Coronary artery (tissue), 2 donors: ENCODE measurements at places on chromosomes 13 and 19.

DNA sequence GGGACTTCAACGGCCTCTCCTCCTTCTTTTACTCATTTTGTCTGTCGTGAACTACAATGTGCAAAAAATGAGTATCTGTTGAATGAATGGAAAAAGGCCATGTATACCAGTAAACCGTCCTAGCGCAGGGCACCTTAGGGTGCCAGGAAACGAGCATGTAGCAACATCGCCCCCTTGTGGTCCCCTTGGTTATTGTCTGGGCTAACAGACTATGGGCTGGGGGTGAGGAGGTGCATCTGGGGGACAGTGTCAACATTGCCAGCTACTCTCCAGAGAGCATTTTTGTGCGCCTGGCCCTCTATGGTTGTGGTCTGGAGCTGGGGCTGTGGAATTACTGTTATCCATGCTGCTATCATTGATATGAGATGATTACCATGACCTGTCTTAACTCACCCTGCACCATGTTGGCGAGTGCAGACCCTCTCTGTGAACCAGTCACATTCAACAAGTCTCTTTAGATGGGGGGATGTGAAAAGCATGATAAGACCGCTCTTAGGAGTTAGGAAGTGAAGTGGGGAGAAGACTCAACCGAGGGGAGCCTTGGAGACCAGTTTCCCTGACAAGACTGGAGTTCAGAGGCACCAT is 22.8 kb upstream of the SIGLEC11 start:
- DNase-seq = no peak

DNA sequence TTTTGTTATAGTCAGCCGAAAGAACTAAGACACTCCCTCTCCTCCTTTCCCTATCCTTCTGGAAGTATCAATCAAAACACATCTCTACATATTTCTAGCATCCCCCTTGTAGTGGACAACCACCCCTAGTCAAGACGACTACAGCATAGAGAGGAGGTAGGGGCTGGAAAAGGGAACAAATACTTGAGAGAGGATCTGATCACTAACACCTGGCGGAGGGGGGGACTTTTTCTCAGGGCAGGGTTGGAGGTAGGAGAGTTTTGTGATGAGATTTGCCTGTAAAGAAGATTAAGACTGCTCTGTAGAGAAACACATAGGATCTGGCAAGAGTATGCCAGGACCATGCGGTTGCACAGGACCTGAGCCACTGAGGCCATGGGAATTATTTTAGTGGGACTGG is 208.1 kb downstream of the SHISA2 start:
- no peak for DNase-seq

DNA sequence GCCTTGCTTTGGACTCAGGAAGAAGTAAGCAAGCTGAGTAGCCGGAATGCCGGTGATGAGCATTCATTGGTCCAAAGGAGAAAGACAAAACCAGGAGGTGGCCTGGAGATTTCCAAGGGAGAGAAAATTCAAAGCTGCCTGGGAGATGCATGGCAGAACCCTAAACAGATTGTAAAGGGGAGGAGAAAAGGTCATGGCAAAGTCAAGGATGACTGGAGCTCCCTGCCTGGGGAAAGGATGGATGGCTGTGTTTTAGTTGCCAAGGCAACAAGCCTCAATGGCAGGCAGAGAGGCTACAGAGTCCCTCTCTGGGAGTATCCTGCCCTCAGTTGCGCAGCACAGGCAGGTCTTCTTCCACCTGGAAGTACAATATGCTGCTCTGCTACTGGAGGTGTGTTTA is 134.0 kb downstream of the ENOX1 start:
- DNase-seq = no peak

- no peak for DNase-seq
Observed at GRCh38 chr19:35470128-35470527, 20.1 kb downstream of the KRTDAP start.

- DNase-seq = no peak
Observed at GRCh38 chr13:26021516-26021915, 30.3 kb downstream of the SHISA2 start.

DNA sequence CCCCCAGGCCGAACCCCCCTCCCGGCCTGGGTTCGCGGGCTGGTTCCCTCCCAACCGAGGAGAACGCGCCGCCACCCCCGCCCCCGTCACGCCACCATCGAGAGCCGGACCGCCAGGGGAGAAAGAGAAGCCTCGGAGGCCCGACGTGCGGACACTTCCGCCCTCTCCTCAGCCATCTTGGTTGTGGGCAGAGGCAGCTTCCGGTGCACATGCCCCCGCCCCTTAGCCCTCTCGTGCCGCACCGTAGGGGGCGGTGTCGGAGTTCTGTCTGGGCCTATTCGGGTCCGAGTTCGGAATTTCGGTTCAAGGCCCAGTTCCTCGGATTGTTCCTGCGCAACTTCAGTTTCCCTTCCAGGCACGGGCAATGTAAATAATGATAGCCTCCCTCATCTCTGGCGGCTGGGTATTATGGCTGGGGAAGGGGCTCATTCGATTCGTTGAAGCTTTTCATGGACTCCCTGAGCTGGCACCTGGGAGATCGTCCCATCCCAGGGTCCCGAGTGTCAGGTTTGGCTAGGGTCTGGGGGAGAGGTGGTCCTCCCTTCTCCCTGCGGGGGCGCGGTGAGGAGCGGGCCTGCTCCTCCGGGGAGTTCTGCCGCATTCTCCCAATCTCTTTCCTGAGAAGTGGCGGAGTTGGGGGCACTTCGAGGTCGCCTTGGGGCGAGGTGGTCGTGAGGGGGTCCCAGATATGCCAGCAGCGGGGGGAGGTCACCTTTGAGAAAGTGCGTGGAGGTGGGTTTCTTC is at the start of the genes IER2 and STX10:
Gene IER2 (plus strand): TSS at position 225 of the 744 bp plus-strand sequence. CDS start 2,776 bp downstream, outside the sequence.
Gene STX10 (minus strand): TSS at position 189 of the 744 bp plus-strand sequence. CDS start 202 bp downstream, outside the sequence.
- DNase-seq = peak; percentile 99

GRCh38 chr19:51807111-51807701 is 12.2 kb downstream of the FPR3 start:
- DNase-seq = no peak

DNA sequence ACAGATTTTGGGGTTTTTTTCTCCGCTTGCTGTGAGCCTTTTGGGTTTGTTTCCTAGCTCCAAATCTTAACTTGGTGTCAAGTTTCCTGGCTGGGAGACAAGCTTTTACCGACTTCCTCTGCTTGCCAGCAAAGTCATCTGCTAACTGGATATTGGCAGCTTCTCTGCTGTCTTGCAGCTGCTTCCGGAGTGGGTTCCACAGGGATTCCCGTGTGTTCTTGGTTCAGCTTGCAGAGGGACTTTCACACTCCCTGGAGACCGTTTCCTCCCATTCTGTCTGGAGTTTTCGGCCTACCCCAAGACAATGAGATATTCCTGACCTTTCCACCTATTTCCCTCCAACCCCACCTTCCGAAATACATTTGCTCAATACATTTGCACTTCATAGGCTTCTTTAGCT is 2.2 kb upstream of the COLGALT1 start:
- DNase-seq = no peak

GRCh38 chr19:30690935-30691818 is 319.0 kb downstream of the ZNF536 start:
- no peak for DNase-seq

DNA sequence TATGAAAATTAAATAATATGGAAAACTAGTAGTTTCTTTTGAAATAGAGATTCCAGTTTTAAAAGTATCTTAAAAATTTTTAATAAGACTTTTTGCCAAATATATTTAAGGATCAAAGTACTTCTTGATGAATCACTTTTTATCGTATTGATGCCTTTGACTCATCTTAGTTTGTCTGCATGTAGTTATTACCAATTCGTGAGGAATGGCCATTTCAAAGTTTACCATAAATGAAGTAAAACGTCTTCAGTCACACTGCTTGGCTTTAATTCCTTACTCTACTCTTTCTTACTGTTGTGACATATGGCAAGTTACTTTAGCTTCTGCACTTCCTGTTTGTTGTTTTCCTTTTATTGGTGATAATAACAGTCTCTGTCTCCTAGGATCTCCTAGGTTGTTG is 38.3 kb downstream of the NDFIP2 start:
- DNase-seq = no peak

DNA sequence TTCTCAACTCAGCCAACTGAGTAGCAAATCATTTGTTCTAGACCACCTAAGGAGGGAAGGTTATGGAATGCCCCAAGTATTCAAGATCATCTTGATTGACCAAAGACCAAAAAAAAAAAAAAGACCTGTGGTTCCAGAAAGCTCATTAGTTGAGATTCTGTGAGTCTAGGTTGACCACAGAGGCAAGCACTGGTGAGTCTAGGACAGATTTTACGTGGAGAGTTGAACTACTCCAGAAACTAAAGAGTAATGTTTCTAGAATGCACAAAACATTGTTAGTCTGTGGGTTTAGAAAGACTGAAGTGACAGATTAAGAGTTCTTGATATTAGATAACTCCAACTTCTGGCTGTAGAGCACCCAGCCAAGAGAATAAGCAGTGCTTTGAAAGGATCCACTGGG is 4.0 kb upstream of the CYTH2 start:
- DNase-seq = no peak

DNA sequence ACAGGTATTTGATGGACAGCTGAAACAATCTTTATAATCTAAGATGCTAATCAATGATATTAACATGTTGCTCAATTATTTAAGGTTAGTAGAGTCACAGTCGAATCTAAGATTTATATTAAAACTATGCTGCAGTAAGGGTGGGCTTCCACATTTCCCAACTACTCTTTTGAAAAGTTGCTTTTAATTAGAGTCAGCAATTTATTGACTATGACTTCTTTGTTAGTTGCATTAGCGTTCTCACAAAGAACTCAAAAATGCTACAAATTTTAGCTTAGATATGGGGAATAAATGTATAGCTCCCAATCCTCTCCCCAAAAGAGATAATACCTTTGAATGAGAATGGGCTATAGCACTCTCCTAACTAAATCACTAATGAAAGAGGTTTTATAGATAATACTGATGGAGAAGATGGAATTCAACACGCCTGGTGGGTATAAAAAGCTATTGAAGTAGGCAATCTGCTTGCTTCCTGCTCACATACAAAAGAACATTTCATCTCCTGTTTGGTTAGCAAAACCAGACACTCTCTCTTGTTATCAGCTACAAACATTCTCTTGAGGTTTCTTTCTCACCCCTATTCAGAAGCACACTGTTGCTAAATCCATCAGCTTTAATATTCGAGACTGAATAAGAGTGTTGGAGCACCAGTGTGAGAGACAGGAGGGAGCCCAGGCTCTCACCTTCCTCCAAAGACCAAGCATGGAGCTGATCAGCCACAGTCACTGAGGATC is 2.4 kb upstream of the FLT1 start:
- DNase-seq = no peak
